ENCODE measurements at places on chromosomes 7 and 10.

- no peak for DNase-seq
Measured at GRCh38 chr10:98340261-98340939, 72.4 kb upstream of the LOXL4 start.

- no peak for DNase-seq
Measured at GRCh38 chr10:78556705-78557432, 511.9 kb upstream of the ZMIZ1 start.

- no peak for DNase-seq
Measured at GRCh38 chr10:75035975-75036708, 75.3 kb upstream of the SAMD8 start.

DNA sequence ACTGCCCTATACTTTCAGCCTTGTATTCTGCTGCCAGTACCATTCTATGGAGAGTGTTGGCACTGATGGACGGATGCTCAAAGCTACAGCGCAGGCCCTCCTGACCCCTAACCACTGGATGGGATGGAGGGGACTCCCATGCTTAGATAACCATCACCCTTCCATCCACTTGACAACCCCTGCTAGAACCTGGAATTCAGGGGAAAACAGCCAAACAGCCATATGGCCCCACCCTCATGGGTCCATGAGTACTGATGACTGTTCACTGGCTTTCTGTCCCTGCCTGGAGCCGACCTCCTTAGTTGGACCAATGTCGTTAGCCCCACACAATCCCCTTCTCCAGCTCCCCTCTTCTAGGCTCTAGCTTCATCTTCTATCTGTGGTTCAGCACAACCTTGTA is 16.2 kb downstream of the DUSP5 start:
- no peak for DNase-seq

DNA sequence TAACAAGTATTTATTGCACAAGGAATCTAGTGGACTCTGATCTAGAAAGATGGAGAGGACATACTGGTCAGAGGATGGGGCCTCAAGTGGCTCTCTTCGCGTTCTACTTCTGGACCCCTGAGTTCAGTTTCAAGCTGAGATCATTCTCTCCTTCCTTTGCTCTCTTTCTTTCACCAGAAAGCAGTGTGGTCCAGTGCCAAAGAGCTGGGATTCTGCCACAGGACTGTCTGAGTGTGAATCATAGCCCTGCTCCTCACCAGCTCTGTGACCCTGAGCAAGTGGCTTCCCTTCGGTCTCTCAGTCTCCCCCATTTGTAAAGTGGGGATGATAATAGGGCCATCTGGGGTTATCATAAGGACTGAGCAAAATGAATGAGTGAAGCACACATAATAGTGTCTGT is 715.2 kb downstream of the SUGCT start:
- DNase-seq = no peak

- no peak for DNase-seq
Measured at GRCh38 chr10:33887188-33887587, 552.7 kb upstream of the NRP1 start.

DNA sequence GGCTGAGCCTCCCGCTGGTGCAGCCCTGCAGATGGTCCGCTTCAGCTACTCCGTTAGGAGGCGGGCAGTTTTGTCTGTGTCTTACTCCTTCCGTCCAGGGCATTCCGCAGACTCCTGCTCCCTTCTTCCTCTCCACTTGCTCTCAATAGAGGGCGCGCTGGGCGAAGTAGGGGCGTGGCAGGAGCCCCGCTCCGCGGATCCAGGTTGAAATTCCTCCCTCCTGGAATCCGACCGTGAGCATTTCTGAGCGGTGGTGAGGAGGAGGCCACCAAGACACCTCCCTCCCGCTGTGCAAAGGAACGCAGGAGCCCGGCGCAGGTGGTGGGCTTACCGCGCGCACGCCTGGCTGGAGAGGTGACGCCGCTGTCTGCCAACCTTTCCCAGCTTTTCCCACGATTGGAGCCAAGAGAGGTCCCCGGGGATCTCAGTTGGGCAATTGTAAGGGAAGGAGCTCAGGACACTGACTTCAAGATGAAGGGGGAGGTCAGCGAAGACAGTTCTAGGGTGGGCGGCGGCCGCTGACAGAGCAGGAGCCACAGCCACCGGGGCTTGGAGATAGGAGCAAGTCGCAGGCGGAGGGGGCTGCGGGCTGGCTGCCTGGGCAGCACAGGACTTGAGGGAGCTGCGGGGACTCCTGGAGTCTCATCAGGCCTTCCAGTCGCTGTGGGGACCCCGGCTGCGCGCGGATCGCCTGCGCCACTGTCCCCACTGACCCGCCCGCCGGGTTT is 1011.3 kb downstream of the XPNPEP1 start:
- DNase-seq = no peak

GRCh38 chr10:16792675-16793074 is 24.5 kb downstream of the RSU1 start:
- no peak for DNase-seq

- no peak for DNase-seq
Measured at GRCh38 chr7:132398253-132398925, 177.9 kb downstream of the PLXNA4 start.

GRCh38 chr10:104123397-104123796 is 1.4 kb downstream of the SFR1 start:
- DNase-seq = no peak

DNA sequence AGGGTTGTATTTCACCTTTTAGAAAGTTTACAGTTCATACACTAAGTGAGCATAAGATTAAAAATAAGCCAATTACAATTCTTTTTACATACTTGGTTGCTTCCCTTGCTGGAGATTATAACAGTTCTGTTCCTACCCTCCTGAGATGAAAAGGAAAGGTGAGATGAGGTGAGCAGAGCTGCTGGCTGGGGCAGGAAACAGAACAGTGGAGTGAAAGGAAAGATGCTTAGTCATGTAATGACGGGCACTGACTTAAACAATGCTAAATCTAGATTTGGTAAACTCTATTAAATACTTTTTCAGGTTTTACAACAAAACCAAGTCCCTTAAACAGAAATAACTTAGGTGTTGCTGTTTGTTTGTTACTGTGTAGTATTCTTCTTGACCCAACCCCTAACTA is 19.9 kb upstream of the ZEB1 start:
- no peak for DNase-seq

DNA sequence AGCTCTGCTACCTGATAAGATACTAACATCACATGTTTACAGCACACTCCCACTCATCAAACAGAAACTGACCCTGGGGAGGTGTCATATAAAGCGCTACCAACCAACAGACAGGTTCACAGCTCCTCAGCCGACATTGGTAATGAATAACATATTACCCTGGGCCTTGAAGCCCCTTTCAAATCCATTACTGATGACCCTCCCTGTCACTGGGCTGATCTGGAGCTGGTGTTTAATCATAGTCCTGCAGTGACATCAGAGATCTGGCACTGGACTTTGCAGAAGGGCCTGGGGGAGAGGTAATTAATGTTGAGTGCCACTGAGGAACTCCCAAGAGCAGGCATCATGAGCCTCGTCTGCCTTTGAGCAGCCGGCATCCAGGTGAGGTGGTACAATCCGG is 306.5 kb upstream of the NFE2L3 start:
- no peak for DNase-seq

GRCh38 chr7:85261336-85261735 is 74.5 kb upstream of the SEMA3D start:
- DNase-seq = no peak

- no peak for DNase-seq
Measured at GRCh38 chr7:82472966-82473365, 29.4 kb upstream of the CACNA2D1 start.

DNA sequence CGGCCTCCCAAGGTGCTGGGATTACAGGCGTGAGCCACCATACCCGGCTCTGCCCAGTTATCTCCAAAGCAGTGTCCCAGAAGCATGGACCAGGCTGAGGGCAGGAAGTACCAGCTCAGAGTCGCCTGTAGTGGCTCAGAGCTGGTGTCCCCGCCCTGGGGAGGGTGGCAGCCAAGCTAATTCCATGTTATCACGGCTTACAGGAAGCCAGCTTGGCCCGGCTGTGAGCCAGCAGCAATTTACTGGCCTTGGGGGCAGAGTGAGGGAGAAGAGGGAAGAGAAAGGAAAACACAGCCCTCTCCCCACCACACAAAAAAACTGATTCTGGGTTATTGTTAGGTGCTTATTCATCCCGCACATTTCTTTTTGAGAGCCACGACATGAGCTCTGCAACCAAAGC is 88.1 kb downstream of the HIP1 start:
- no peak for DNase-seq

GRCh38 chr10:71970331-71970730 is 6.1 kb downstream of the CHST3 start:
- DNase-seq = no peak

GRCh38 chr7:157684157-157684908 is 347.5 kb downstream of the DNAJB6 start:
- no peak for DNase-seq

GRCh38 chr10:100184840-100185239 is 989 bp downstream of the ERLIN1 start:
- DNase-seq = no peak

- no peak for DNase-seq
Measured at GRCh38 chr7:129227646-129228578, 3.1 kb downstream of the AHCYL2 start.

- DNase-seq = no peak
Measured at GRCh38 chr7:78702770-78703169, 750.7 kb downstream of the MAGI2 start.

- DNase-seq = no peak
Measured at GRCh38 chr10:74156919-74157289, 5.9 kb downstream of the ADK start.

- DNase-seq = no peak
Measured at GRCh38 chr7:102404005-102404861, 8.1 kb downstream of the PRKRIP1 start.

GRCh38 chr7:19106241-19107080 is 11.0 kb downstream of the TWIST1 start:
- no peak for DNase-seq

GRCh38 chr10:19944911-19945663 is 128.9 kb downstream of the PLXDC2 start:
- no peak for DNase-seq

DNA sequence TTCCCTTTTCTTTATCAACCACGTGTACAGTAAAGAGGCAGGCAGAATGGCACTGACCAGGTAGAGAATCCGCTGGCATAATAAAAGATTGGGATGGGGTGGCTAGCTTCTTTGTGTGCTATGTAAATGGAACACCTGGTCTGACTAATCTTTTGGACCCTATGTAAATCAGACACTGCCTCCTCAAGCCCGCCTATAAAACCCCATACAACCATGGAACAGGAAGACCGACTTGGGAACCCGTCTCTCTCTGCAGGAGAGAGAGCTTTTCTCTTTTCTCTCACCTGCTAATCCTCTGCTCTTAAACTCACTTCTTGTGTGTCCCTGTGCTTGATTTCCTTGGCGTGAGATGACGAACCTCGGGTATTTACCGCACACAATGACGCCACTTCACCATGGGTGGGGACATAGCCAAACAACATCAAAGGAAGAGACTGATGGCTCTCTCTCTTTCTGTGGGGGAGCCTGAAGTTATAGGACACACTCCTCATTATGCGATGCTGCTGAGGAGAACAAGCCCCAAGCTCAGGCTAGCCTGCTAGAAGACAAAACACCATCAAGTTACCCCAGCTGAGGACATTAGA is 94.2 kb downstream of the ARL5B start:
- no peak for DNase-seq

DNA sequence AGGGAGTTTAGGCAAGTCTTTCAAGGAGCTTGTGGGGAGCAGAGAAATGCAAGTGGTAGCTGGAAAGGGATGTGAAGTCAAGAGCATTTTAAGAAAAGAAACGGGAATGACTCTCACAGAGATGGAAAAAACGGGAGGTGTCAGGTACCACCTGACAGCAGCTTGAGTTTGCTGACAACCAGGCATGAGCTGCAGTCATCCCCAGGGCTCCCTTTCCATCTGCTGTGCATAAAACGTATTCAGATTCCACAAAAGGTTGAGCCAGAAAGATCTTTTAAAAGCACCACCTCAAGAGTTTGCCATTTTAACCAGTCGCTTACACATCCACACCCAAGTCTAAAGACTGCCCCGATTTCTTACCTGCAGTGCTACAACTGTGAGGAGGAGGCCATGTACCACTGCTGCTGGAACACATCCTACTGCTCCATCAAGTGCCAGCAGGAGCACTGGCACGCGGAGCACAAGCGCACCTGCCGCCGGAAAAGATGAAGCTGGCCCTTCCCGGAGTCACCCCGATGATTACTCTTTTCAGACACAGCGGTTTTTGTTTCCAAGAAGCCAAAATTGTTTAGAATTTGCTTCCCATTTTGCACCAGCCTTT is 116.8 kb downstream of the ZMYND11 start:
- no peak for DNase-seq

All from activated naive CD4-positive, alpha-beta T cell (primary cell).